ENCODE measurements at places on chromosomes 11 and 22. TPM values are rescaled to one million over a fixed set of nuclear protein-coding genes. Genes with fewer than 3 reads are reported as not detected.

SYT12 gene
- 0.55 TPM for total RNA-seq

KCNK4 gene
- total RNA-seq = not detected

NCAM1 gene
- 21.7 TPM for total RNA-seq

PHETA2 gene
- 4.1 TPM for total RNA-seq

VSIG2 gene
- total RNA-seq = 8.7 TPM

All from type B pancreatic cell (in vitro differentiated cells).